ENCODE measurements at places on chromosomes 2 and 18.

- DNase-seq = no peak
Observed at GRCh38 chr2:144683107-144683753, 163.3 kb upstream of the ZEB2 start.

DNA sequence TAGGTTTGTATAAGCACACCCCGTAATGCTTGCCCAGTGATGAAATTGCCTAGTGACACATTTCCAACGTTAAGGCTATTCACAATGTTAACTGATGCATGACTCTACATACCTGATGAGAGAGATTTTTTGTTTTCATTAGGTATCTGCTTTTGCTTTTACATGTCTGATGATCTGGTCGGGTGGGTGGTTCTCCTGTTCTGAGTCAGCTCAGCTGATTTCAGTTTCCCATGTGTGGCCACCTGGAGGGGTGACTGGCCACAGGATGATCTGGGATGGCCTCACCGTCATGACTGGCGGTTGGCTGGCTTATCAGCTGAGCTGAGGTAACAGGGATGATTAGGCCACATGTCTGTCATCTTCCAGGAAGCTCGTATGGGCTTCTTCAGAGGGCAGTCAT lies 33.8 kb upstream of the ACYP2 start:
- no peak for DNase-seq

DNA sequence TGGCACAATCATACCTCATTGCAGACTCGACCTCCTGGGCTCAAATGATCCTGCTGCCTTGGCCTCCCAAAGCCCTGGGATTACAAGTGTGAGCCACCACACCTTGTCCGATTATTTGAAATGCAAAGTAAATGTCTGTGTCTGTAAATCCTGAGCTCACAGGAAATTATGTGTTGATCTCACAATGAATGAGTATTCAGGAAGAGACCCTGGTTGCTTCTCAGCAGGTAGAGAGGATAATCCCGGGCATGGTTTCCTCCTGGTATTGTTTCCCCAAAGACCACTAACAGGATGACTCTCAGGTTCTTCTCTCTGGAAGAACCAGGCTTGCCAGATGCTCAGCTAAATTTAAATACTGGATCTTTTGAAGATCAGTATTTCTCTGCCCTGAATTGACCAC lies 147.6 kb downstream of the LDLRAD4 start:
- no peak for DNase-seq

DNA sequence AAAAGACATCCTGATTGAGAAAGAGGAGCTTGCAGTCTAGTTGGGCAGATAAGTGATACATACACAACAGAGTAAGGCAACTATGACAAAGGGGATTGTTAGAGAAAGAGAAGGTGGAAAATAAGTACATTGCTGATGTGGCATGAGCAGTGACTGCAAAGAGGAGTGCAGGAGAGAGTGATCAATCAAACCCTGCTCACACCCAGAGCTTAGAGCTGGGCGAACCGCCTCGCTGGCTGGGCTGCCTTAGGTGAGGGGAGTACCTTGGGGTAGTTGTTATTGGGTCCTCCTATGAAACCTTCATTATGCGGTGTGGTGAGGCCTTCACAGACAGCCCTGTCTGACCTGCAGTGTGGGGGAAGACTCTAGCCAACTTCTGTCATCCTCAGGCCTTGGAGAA lies 161.7 kb downstream of the FHOD3 start:
- DNase-seq = no peak

GRCh38 chr2:214034417-214034816 lies 376.4 kb upstream of the VWC2L start:
- no peak for DNase-seq

- no peak for DNase-seq
Observed at GRCh38 chr18:36265015-36265414, 32.5 kb upstream of the FHOD3 start.

- DNase-seq = no peak
Observed at GRCh38 chr2:186036862-186037449, 298.4 kb downstream of the FSIP2 start.
